ENCODE measurements at places on chromosomes 12 and 14. TPM values are rescaled to one million over a fixed set of nuclear protein-coding genes. Genes with fewer than 3 reads are reported as not detected.

The BEGAIN gene
- 1.3 TPM for total RNA-seq

The ACSM4 gene
- total RNA-seq = not detected

The HCAR1 gene
- not detected for total RNA-seq

DNA sequence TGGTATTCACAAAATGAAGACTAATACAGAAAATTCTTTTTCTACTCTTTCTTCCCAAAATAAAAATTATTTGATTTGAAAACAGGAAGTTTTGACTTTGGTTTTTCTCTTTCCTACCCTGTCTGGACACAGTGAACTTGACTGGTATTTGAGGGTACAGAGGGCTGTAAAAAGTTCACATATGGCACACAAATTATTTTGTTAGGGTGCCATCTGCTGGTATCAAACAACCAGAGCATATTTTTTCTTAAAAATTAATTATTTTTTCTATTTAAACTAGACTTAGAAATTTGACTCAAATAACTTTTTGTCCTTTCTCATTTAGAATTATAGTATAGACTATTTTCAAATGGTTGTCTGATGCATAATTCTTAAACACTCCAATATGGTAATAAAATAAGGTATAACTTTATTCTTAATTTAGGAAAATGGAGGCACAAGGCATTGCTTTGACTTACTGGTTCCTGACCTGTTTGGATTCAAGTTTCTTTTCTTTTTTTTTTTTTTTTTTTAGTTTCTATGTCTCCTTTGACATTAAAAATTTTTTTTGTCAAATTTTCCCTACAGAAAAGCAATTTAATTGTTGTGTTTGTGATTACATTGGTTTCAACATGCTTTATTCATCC, 390.6 kb downstream of the PRKD1 start:
- DNase-seq = no peak

DNA sequence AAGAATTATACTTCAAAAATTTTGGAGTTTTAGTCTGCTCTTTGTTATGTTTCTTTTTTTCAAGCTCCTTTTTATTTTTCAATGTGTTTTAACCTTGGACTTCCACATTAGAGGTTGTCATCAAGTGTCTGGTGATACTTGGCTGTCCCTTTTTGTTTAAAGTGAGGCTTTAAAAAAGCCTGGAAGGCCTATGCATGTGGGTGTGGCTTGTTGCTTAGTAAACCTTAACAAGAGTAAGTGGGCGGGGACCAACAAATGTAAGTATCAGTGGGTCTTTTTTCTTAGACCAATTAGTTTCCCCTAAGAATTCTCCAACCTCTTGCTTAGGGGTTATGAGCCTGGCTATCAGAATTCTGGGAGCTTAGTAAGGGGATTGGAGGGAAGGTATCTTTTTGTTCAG, 26.4 kb downstream of the HCFC2 start:
- DNase-seq = no peak

GRCh38 chr12:90229407-90230170, 521.0 kb upstream of the ATP2B1 start:
- DNase-seq = peak; percentile 12

- no peak for DNase-seq
Observed at GRCh38 chr12:46891306-46891705, 65.5 kb upstream of the SLC38A4 start.
